Stimulated activated CD4-positive, alpha-beta T cell treated with anti-CD3 and anti-CD28 coated beads, Interleukin-2, amount 100 ng/mL, for 24 hours (primary cell): ENCODE measurements at places on chromosomes 3 and 15.
A peak's percentile ranks its signal among the peaks of the same experiment; 100 is the strongest.

DNA sequence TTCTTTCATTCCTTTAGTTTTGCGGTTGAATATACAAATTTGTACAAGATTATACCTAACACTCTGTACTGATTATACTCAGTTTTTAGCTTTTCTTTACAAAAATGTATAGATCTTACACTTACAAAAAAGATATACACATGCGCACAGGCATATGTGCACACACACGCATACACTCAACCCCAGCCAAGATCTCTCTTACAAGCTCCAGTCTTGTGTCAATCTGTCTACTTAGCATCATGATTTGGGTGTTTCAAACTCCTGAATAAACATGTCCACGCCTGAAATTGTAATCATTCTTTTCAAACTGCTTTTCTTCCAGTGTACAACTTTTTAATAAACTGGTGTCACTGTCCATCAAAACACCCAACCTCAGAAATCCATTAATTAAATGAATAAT is 180.7 kb downstream of the NAALADL2 start:
- DNase-seq: no peak

- no peak for DNase-seq
These were observed 4.1 kb upstream of the TM4SF4 start for GRCh38 chr3:149470381-149470780.

GRCh38 chr3:9238721-9239295 is 10.6 kb downstream of the SRGAP3 start:
- no peak for DNase-seq

GRCh38 chr3:194877291-194878119 is 191.8 kb downstream of the FAM43A start:
- DNase-seq: no peak

DNA sequence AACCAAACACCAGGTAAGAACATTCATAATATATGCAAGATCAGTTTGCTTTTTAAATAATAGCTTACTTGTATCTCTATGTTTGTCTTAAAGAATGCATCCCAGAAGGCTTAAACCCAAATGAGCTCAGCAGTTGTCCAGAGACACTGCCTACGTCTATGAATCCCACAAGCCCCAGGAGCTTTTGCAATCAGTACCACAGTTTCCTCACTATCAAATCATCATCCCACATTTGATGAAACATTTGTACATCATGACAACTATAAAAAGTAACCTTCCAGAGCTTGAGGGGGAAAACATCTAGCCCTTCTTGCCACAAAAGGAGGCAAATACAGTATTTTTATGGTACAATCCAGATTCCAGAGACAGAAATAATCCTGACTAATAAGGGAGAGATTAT is 63.7 kb downstream of the ATP8B4 start:
- DNase-seq: no peak

DNA sequence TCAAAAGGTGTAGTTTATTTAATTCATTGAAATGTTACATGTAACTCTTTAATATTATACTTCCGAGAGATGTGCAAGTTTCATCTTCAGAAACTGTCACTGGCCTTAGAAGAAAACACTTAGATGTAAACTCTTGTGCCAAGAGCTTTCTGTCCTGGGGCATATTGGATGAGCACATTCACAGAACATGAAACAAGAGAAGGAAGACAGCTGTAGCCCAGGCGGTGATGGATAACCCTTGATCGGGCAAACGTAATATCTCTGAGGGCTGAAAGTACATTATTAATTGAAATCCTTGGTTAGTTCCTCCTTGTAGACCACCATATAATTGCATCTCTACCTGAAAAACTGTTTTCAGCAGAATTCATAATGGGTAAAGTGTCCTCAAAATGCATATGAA is 67.4 kb downstream of the MECOM start:
- DNase-seq: no peak

DNA sequence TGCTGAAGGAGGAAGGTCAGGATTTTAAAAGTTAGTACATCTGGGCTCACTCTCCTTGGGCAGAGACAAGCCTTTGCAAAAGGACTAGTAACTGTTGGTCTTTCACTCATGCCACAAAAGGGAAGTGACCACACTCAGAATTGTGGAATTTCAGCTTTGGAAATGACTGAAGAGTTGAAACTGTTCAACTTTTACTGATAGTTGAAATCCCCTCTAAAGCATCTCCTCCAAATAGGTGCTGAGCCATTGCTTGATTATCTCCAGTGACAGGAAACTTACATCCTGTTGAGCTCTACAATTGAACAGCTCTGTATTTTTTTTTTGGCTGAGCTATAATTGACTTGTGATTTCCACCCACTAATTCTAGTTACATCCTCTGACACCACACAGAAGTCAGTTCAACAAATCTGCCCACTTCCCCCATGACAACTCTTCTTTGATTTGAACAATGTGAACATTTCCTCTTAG is 254.8 kb upstream of the TPRG1 start:
- no peak for DNase-seq

GRCh38 chr3:71384388-71384787 is 199.1 kb downstream of the FOXP1 start:
- no peak for DNase-seq

- no peak for DNase-seq
These were observed 37.1 kb upstream of the RPL35A start for GRCh38 chr3:197912741-197913476.

GRCh38 chr3:42674146-42674545 is 11.2 kb upstream of the KLHL40 start:
- DNase-seq: no peak

GRCh38 chr15:38536201-38536676 is 28.4 kb downstream of the RASGRP1 start:
- no peak for DNase-seq

DNA sequence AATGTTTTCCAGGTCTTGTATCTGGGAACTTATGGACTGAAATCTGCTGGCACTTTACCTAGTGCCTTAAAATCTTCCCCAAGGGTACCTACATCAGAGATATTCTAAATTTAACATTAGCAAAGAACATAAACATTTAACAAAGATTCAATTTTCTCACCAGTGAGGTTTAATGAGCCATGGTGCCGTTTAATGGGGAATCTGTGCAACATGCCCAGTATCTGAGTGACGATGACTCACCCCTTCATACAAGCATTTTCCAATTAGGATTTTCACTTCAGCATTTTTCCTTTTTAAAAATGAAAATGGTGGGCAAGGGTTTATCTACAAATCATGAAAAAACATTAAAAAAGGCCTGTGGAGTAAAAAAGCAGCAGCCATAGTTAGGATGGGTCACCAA is 189.4 kb downstream of the SLC9A9 start:
- no peak for DNase-seq

DNA sequence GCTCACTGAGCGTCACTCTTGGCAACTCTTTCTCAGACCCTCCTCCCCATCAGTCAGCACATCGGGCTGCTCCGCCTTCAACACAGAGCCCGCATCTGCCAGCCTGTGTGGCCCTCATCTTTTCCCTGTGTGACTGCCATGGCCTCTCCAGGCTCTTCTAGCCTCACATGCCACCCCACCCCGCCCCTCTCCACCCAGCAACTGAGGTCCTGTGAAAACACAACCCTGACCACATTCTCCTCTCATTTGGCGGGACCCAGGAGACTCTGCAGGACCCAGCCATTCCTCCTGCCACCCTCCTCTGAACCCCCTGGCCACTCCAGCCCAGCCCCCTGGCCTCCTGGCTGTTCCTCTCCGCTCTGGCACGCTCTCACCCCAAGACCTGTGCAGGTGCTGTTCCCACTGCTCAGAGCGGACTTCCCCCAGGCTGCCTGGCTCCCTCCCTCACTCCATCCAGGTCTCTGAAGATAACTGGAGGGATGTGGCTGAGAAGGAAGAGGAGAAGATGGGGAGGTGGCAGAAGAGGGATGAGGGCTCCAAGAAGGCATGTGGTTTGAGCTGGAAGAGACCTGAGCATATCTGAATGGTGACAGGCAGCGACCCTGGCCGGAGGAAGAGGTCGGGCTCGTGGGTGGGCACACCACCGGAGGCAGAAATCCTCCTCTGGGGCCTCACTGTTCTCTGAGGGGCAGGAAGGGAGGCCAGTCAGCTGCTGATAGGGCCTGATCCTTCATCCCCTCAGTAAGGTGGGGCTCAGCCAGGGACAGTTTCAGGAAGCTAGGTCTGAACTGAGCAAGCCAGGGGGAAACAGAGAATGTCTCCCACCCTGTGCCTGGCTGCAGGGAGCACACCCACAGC is 111.2 kb upstream of the RPL32 start:
- no peak for DNase-seq

- no peak for DNase-seq
These were observed 450.8 kb upstream of the NAALADL2 start for GRCh38 chr3:174408310-174408709.

DNA sequence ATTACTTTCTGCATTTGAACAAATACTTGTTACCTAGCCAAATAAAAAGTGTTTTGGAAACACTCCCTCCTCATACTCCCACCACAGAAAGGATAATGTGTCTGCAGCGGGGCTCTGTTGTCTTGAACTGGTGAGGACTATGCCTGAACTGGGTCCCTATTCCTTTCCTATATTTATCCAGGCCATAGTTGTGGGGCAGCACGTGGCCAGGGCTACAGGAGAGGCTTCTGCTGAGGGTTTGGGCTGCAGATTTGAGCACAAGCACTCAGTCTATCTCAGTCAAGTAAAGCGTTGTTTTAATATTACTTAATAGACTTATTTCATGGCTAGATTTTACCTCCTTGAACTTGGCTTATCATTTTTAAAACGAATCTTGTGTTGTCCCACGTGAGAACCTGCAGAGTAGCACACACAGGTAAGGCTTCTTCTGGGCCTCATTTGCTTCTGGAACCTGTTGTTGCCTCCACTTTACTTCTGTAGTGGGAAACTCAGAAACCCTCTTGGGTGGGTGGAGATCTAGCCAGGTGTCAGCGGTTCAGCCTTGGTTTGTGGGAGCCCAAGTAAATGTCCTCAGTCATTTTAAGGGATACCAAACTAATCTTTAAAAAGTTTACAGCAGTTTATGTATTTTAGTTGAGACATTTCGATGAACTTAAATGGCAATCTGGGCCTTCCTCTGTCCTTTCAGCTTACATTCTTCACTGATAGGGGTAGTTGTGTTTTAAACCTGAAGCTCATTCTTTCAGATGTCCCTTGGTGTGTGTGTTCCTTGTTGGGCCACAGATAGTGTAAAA is 51.1 kb downstream of the TRIM71 start:
- DNase-seq: no peak

- DNase-seq: no peak
These were observed 56.5 kb upstream of the GOLGA6L2 start for GRCh38 chr15:23503576-23503975.

DNA sequence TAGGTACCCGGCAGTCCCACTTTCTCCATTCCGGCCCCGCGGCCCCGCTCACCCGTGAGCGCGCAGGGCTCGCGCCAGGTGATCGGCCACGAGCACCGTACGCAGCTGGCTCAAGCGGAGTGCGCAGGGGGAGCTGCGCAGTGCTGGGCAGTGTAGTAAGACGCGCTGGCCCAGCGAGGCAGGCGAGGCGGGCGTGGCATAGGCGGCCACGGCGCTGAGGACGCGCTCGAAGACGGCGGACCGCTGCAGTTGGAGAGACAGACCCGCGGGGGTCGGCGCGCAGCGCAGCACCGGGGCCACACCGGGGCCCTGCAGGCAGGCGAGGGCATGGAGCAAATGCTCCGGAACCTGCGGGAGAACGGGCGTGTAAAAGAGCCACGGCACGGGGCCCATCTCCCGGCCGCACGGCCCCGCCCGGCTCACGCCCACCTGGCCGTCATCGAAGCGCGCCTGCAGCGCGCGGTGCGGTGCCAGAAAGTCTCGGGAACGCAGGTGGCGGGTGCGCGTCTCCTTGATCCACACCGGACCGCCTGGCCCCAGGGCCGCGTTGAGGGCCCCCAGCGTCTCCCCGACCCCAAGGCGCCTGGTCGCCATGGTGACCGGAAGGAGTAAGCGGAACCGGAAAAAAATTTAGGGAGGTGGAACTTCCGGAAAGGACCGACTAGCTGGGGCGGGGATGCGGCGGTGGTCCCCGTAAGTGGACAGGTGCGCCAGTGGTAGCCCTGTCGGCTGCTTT is at the start of gene DALRD3:
TSS of gene DALRD3 (minus strand) at position 610 of the 736 bp plus-strand sequence. CDS start at position 594, 16 bp downstream.
- peak; percentile 70 for DNase-seq

GRCh38 chr15:39127925-39128617 is 452.8 kb upstream of the THBS1 start:
- no peak for DNase-seq

DNA sequence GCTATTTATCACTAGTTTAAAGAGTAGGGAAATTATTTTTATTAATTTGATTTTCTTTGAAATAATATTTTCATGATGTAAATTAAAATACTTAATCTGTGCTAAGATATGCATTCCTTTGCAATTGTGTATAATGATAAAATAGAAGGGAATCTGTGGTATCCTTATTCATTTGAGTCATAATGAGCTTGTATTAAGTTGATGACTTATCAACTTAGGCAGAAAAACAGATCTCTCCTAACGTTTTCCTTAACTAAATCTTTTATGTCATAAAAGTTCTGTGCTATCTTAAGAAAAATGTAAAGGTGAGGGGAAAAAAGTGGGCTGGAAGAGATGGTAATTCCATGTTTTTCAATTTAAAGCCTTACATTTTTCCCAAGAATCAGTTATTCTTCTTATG is 1.9 kb downstream of the FGF7 start:
- DNase-seq: no peak

DNA sequence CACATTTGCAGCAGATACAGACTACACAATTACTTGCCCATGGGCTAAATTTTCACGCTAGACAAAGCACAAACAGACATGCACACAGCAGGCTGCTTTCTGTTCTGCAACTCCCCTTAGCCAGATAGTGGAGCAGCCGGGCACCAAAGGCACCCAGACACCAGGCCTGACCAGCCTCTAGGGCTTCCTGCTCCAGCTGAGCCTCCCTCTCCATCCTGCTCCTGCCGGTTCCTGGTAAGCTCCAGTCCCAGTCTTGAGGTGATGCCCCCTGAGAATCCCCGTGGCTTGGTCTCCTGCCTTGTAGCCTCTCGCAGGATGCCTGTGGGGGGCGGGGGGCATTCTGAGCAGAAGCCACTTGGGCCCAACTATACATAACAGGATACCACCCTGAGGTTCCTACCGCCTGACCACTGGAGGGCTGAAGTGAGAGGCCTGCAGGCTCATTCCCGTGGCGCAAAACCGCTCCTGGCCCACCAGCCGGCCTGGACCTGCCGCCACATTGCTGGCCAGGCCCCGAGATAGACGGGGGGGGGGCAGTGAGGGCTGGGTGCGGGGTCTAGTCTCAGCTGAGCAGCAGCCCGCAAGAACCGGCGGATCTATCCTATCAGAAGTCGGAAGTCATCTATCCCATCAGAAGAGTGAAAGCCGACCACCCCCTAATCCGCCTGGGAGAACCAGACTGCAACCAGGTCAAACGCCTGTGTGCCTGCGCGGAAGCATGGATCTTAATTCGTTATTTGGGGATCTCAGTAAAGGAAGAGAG is 3.9 kb downstream of the FOXL2 start:
- no peak for DNase-seq

GRCh38 chr3:133804896-133805295 is 719 bp upstream of the SRPRB start:
- DNase-seq: no peak

GRCh38 chr3:50347187-50347813 is 1.8 kb upstream of the ZMYND10 start:
- peak; percentile 77 for DNase-seq

DNA sequence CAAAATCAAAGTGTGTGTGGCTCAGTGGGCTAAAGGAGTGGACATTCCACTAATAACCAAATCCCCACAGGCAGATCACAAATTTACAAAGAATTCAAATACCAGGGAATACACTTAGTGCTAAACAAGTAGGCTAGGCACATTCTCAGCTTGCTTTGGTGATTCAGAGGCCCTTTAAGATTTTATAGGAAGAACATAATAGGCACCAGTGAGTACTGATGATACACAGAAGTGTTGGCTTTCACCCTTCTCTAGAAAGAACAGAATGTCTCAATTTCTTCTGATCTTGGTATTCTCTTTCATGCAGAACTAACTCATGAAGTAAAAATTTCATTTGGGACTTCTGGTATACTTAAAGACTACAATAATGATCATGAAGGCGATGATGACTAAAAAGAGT is 55.0 kb downstream of the POLR2M start:
- DNase-seq: no peak
